GM20000 (cell line): ENCODE measurements at places on chromosomes 2 and 18.

DNA sequence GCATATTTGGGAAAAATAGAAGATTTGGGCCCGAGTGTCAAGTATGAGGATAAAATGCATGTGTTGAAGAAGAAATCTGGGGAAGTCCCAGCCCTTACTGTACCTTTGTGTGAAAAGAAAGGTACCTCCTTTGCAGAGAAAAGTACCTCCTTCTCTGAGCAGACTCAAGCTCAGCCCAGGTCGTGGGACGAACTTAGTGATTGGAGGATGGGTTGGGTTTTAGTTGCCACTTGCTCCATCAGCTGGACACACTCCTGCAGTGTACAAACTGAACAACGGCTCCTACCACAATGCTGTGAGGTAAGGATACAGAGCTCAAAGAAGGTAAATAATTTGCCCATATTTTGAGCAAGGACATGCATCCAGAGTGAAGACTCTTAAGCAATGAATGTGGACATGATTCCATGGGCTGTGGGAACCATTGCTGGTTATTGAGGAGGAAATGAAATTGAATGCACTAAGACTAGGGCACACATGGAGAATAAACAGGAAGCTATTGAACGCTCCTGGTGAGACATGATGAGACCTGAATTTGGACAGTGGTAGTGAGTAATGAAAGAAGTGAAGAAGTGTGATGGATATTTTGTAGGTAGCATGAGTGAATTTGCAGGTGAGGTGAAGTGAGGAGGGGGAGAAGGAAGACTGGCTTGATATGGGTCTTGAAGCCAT lies 49.8 kb upstream of the IL1RL1 start:
- DNase-seq = no peak

- no peak for DNase-seq
These were observed 233.7 kb upstream of the CXCR4 start for GRCh38 chr2:136351684-136352083.

- no peak for DNase-seq
These were observed 103.0 kb downstream of the UXS1 start for GRCh38 chr2:106090916-106091618.

- DNase-seq = no peak
These were observed 134.7 kb upstream of the SMIM21 start for GRCh38 chr18:75562216-75562615.

DNA sequence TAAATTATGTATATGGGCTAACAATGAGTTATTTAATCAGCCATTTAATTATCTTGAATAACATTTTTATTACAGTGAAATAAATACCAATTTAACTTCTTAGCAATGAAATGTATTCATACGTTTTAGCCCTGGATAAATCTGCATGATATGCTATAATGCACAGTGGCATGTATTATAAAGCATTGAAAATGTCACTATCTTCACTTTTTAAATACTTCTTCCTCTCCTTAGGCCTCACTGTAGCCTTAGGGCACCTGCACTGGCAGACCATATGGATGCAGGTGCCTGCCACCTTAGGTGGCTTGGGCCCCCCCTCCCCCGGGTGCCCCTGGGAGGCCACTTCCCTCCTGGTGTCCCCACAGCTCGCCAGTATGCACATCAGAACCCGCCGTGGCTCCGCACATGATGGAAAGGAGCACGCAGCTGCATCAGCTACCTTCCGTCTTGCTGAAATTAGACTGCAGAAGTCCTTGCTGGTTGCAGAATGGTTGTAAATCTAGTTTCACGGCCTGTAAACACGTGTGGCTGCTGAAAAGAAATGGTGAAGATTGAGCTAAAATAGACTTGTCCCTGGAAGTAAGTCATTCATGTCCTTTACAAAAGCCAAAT lies 56.7 kb downstream of the ADI1 start:
- no peak for DNase-seq
